Endothelial cell of coronary artery (primary cell): ENCODE measurements at places on chromosomes 16 and 17. TPM values are rescaled to one million over a fixed set of nuclear protein-coding genes. Genes with fewer than 3 reads are reported as not detected.

The LYRM9 gene
- 1.1 and 1.3 TPM in 2 replicates for total RNA-seq

The SDK2 gene
- total RNA-seq: 0.09 TPM in 1 of 2 replicates, not detected in the other

The CHST4 gene
- not detected in 2 replicates for total RNA-seq

The RASL10B gene
- 0.19 and 0.27 TPM in 2 replicates for total RNA-seq

The MYO15A gene
- total RNA-seq: 0.19 TPM in 1 of 2 replicates, not detected in the other

The KRT25 gene
- not detected in 2 replicates for total RNA-seq

The INO80E gene
- total RNA-seq: 17.3 and 18.3 TPM in 2 replicates

The GPRC5C gene
- total RNA-seq: 0.09 and 0.66 TPM in 2 replicates

The CCL14 gene
- 6.1 and 7.1 TPM in 2 replicates for total RNA-seq

The TLCD3B gene
- 0.09 TPM in 2 replicates for total RNA-seq

The SPATA22 gene
- 0.09 TPM in 1 of 2 replicates, not detected in the other for total RNA-seq
